Amniotic epithelial cell (primary cell): ENCODE measurements at places on chromosomes 13 and 19.

DNA sequence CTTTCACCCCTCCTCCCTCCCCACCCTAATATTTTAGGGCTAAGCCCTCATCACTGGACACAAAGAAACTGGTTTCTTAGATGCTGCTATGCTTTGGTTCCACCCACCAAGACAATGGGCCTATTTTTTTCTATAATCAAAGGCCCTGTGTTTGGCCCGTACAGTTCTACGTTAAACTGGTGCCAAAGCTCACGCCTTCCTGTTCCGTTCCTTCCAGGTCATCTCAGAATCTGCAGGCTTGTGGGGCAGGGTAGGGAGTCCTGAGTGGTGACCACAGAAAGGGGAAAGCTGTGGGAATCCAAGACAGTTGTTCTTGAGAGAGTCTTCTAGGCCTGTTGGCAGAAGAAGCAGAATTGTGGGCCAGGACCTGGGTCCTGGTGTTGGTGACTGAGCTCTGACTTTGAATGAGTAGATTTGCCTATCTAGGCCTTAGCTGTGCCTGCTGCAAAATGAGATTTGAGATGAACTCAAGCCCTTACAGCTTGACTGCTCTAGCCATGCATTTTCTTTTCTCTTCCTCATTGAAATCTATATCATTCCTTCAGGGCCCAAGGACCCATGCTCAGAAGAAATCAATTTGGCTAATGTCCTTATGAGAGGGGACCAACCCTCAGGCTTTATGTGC lies 19.1 kb upstream of the CXCL17 start:
- DNase-seq: no peak

GRCh38 chr19:54133312-54133956 lies 4.1 kb upstream of the CNOT3 start:
- DNase-seq: peak; percentile 77

DNA sequence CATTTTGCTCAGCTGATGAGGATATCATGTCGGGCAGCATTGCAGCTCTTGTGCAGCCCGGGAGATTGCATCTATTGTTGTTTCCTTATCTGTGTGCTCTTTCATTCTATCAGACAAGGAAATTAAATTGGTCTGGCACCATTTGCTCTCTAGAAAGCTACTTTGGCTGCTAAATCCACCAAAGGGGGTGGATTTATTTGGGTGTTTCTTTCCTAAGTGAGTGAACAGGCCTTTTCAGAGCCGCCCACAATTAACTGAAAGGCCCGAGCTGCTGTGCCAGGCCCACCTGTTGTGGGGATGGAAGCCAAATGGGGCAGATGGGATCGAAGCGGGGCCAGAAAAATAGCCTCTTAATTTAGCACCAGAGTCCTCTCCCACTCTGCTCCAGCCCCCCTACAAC lies 99.4 kb downstream of the DNAJC15 start:
- no peak for DNase-seq

GRCh38 chr13:73631411-73631810 lies 502.8 kb downstream of the KLF12 start:
- no peak for DNase-seq

DNA sequence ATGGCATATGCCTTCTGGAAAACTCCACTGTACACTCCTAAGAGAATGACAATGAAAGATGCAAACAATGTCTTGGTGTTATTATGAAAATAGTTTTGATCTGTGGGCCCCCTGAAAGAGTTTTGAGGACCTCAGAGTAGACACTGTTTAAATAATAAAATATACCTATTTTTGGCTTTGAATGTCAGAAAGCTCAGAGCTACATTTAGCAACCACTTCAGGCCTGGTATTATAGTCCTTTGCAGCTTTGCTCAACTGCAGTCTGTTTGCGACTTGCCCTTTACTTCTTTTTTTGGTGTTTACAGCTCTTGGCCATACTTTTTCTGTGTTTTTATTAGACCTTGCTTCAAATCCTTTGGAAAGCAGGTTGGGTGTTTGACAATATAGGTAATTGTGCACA lies 5.8 kb upstream of the UBE2L5 start:
- no peak for DNase-seq
